ENCODE measurements at places on chromosomes 7 and 10.

DNA sequence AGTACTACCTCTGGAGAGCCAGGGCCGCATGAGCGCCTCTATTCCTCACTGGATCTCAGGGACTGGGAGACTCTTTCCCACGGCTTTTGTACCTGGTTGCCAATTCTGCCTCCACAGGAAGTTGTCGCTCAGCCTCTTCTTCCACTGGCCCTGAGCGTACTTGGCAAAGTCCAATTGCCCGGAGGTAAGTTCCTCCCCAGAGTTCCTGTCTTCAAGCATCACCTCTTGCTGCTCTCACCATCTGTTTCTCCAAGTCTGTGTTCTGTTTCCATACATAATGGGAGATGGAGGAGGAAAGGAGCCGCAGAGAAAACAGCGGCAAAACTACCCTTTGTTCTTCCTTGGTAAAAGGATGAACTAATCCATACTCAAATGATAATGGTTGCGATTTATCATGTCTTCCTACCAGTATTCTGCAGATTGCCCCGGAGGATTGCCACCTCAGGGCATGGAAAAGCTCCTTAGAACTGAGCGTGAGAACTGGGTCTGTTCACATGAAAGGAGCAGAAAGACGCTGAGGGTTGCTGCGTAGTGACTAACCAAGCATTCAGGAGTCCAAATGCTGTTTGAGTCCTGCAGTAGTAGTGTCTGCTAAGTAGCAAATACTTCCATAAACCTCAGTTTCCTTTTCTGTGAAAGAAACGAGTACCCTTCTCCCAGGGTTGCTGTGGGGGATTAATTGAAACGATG, 170.2 kb upstream of the GLI3 start:
- no peak for DNase-seq

GRCh38 chr7:101116898-101117297, 10.0 kb upstream of the SERPINE1 start:
- no peak for DNase-seq

DNA sequence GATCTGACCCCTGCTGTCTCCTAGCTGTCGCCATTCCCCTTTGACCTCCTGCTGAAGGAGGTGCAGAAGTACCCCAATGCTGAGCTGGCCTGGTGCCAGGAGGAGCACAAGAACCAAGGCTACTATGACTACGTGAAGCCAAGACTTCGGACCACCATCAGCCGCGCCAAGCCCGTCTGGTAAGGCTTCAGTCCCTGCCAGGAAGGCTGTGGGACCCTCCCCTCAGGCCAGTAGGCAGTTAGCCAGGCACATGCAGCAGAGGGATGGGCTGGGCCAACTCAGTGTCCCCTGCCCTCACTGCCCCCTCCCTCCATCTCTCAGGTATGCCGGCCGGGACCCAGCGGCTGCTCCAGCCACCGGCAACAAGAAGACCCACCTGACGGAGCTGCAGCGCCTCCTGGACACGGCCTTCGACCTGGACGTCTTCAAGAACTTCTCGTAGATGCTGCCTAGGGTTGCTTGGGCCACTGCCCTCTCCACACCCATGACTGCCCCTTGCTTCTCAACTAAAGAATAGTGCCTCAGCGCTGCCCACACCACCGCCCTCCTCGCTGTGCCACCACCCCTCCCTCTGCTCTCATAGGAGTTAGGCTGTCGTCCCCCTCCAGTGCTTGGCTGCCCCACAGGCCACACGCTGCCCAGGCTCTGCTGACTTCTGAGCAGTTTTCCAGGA, 41.0 kb upstream of the ZMIZ2 start:
- no peak for DNase-seq

GRCh38 chr10:48527756-48528155, 77.1 kb downstream of the ARHGAP22 start:
- DNase-seq: no peak

- no peak for DNase-seq
These were observed 139.5 kb upstream of the FZD8 start for GRCh38 chr10:35781643-35782035.

- no peak for DNase-seq
These were observed 239.1 kb upstream of the HABP2 start for GRCh38 chr10:113313722-113314121.

DNA sequence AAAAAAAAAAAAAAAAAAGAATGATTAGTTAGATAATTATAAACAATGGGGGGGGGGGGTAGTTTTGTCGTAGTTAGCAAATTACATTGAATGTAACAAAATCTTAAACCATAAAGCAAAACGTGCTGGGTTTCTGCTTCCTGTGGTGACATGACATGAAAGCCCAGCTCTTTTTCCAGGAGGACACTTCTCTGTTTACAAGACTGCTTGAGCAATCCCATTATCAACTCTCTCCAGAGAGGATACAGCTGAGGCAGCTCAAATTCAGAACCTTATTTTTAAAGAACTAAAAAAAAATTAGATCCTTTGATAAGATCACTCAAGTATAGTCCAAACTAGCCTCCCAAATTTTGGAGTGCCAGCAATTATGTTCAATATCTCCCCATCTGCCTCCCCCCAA, 58.6 kb downstream of the ADRB1 start:
- no peak for DNase-seq

- DNase-seq: no peak
These were observed 15.6 kb downstream of the SHH start for GRCh38 chr7:155796381-155797261.

DNA sequence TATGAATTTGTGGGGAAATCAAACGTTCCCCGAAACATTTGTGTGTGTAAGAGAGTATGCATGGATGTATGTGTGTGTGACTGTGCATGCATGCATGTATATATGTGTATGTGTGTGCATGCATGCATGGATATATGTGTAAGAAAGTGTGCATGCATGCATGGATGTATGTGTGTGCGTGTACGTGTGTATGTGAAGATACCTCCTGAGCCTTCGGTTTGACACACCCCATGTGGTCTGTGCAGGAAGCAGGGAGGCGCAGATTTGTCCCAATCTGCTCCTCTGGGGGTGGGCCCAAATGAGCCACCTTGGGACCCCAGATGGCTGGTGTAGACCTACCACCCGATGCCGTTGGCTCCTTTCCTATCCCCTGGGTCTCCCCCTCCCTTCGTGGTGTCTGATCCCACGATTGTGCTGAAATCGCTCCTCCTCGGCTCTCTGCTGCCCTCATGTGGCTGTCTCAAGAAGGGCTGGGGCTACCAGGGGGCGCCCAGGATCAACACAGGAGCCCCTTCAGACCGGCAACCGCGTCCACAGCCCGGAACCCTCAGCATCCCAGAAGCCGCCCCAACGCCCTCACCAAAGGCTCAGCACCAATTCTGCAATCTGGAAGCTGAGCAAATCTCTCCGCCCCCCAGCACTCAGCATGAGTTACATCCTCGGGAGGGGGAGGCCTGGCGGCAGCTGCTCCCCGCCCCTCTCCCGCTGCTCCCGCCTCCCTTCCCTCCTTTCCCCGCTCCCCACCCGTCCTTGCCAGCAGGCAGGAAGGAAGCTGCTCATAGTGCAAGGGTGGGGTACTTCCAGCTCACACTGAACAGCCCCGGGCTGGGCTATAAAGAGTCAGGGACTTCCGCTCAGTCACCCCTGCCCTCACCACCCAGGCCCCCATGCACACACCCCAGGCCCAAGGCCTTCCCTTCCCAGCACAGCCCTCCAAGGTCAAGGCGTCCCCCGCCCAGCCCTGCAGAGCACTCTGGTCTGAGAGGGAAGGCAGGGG, 2.3 kb upstream of the NOS3 start:
- peak; percentile 60 for DNase-seq

DNA sequence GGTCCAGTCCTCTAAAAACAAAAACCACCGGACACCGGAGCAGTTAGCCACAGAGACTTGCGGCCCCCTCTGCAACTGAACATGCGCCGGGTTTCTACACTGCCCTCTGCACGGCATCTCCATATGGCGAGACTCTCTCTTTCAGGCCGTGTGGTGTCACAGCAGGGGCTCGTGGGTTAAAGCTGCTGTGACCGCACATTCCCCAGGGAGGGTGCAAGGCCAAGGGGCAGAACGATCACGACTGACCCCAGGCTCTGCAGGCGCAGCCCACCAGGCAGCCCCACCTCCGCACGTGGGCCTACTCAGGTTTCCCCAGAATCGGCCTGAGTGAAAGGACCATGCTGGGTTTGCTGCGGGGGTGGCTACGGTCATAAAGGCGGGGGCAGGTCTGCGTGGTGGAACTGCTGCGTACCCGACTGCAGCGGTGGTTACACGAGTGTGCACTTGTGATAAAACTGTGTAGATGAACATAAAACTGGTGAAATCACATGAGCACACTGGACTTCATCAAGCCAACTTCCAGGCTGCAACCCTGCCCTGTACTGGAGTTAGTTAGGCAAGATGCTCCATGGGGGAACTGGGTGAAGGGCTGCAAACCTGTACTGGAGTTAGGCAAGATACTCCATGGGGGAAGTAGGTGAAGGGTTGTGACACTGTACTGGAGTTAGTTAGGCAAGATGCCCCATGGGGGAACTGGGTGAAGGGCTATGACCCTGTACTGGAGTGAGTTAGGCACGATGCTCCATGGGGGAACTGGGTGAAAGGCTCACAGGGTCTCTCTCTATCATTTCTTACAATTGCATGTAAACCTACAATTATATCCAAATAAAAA, 81.4 kb upstream of the PPP2R2D start:
- DNase-seq: no peak

GRCh38 chr7:86745013-86745745, 101.5 kb downstream of the GRM3 start:
- DNase-seq: no peak

DNA sequence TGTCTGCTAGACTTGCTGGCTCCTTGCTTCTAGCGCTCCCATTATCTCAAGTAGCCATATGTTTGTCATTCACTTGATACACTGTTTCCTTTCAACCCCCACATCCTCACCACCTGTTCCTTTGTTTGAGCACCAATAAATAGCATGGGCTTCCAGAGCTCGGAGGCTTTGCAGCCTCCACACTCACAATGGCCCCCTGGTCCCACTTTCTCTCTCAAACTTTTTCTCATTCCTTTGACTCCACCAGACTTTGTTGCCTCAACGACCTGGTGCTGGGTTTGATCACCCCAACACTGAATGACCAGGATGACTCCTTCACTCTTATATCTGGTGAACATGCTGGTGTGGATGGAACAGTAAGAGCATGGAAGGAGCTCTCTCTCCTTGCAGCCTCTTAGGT, 114.5 kb upstream of the TRIM24 start:
- DNase-seq: no peak

- no peak for DNase-seq
These were observed 64.0 kb upstream of the SEMA3A start for GRCh38 chr7:84258628-84259027.

DNA sequence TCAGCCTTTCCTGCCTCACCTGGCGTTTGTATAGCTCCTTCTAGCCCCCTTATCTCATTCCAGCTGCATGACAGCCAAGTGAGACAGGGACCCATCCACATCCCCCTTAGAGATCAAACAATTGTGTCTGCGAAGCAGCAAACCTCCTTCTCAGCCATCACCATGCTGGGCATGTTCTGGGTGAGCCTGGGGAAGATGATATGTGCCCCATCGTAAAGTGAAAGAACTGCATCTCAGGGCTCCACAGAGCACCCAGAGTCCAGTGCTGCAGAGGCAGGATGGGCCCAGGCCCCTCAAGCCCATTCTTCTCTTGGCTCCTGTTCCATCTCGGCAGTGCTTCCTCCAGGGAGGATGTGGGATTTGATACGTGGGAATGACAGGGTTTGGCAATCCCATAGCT, 43.2 kb downstream of the FIGNL1 start:
- no peak for DNase-seq

- no peak for DNase-seq
These were observed 191.5 kb downstream of the AHR start for GRCh38 chr7:17489961-17490360.

DNA sequence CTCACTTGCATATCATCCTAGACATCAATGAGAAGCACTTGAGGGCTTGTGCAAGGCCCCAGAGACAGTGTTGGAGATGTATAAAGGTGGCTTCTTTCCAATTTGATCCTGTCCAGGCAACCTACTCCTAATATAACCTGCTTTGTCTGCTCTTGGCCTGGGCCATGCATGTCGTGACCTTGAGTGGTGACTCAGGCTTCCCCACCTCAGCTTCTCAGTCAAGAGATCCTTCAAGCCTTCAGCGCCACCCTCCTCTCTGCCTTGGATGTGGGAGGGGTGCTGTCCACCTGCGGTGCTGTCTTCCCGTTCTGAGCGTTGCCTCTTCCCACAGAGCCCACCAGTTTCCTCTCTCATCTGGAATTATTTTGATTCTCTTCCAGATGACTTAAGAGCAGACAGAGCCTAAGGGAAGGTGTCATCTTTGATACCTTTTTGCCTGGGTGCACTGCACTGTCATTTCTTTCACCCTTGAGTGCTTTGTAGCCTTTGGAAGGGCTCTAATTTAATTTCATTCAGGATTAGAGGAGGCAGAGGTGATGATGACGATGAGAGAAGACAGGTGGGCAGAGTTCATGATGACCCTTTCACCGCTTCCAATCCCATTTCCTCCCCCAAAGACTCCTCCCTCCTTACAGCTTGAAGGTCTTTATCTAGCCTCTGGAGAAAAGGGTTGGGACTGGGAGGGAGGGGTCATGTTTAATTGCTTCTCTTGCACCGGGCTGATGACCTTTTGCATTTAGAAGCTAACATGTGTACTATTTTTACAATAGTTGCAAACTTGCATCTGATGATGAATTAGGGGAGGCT, 6.9 kb downstream of the LSMEM1 start:
- no peak for DNase-seq

DNA sequence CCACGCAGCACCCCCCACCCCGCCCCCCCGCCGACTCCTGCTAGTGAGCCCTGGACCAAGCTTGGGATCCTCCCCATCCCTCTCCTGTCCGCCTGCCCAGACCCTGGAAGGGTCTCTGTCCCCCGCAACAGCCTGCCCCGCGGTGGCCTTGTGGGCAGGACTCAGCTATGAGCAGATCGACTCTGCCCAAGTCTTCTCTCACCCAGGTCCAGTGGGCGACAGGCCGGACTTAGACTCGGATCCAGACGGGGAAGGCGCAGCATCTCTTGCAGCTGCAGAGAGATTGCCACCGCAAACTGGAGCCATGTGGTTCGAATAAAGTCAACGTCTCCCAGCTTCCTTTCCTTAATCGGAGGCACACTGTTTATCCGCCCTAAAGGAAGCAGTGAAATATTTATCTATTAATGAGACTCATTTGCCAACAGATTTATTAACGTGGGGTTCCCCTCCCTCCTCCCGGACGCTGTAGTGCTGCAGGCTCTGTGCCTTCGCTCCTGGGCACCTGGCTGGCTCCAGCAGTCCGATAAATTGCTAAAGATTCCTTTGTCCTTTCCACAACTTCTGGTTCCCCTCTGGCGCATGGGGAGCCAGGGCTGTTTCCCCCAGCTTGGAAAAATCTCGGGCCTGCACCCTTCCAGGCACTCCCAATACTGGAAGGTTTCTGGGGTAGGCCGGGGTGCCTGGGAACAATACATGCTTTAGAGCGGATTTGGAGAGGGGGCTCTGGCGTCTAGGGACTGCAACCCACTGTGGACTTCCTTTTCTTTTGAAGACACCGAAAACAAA, 634 bp upstream of the HOXA7 start:
- DNase-seq: no peak
